CD4-positive, alpha-beta T cell treated with Interleukin-10 for 1 hour (primary cell): ENCODE measurements at places on chromosomes 16 and 17.

- DNase-seq = no peak
These were observed 161.5 kb downstream of the ZFHX3 start for GRCh38 chr16:72886346-72886974.

DNA sequence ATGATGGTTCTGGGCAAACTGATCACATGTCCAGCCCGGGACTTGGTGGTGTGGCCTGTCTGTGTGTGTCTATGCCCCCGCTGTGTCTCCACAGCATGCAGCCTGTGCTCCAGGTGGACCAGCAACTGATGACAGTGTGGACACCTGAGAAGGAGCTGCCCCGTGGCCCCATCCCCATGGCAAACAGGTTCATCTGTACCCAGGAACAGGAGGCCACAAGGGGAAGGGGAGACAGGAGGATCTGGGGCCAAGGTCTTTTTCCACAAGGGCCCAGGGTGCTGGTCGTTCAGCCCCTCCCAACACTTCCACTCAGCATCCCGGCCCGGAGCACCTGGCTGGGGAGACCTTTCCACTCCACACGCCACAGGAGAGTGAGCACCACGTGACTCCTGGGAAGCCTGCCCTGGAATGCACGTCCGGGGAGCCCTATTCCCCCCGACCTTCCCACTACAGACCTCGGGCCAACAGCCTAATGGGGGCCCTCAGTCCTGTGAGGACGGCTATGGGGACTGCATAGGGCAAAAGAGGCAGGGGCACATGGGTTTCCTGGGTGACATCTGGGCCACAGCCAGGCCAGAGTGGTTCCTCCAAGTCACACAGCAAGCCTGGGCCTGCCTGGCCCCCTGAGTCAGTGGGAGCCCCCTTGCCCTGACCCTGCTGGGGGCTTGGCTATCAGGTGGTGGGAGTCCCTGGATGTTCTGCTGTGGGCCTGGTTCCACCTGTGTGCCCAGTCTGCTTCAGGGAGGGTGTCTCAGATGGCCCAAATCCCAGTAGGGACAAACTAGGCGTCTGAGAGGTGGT is 20.8 kb upstream of the NXPH3 start:
- DNase-seq = no peak

DNA sequence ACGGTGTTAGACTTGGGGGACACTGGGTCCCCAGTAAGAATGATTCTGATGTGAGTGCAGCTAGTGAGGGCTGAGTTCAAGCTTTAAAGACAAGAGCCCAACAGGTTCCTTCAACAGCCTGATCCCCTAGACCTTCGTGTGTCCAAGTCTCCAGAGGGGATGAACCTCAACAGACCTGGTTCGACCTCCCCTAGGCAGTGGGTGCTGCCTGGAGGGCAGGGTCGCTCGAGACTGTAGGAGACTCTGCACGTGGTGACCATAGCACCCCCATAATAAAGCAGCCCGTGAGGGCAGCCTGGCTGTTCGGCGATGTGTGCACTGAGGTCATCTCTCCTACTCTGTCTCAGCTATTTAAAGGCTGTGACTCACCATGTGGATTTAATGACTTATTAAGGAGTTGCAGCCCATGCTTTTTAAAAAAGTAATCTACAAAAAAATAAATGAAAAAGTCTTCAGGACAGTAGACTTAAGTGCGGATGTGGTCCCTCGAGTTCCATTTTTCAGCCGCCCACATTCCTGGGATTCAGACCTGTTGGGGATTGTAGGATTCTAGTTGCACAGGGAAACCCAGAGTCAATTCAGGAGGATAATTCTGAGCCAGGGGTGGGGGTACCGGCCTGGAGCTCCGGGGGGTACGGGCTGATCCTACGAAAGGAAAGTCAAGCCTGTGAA is 23.4 kb upstream of the METRNL start:
- no peak for DNase-seq

DNA sequence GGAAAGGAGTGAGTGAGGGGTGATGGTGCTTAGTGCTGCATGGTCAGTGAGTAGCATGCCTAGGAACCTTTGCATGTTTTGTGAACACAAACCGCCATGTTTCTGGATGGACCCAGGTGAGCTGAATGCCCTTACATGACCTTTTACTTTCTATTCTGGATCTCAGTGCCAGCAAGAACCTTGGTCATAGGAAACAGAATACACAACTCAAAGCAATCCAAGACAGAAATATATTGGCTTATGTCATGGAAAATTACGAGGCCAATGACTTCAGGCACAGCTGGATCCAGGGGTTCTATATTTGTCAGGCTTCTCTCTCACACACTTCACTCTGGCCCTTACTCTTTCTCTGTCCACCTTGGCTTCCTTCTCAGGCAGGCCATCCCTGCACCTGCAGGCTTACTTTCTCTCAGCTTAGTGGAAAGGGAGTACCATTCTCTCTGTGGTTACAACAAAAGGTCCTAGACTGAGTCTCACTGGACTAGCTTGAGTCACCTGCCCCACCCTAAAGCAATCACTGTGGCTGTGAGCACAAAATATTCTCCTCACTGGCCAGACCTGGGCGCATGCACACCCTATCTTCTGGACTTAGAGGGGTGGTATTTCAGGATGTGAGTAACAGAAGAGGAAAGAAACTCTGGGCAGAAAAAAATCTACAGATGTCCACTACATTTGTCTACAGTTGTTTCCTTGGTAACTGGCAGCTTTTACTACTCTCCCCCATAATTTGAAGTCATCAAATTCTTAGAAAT is 20.4 kb upstream of the CPNE2 start:
- no peak for DNase-seq

DNA sequence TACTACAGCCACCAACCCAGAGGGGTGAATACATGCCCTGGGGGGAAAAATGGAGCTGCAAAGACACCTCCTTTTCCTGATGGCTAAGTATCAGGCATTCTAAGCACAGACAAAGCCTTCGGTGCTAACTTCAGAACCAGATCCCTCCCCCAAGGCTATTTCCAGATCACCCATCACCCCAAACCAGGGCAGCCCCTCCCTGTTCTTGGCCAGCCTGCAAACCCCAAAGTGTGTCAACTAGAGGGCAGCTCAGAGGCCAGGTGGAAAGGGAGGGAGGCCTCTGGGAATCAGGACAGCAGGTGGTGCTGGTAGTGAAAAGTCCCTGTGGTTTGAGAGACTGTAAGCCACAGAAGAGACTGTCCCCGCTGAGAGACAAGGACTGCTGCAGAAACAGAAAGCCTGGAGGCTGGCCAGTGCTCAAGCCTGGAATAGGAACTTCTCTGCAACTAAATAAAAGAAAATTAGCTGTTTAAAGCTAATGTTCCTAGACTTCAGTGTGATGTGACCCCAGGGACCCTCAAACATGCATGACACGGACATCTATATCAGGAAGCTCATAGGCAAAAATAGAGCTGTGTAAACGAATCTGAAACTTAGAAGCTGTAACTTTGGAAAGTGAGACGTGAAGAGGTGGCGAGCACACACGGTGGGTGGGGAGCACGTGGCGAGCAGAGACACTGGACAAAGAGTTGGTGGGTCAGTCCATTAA is 9.1 kb downstream of the TUBG1 start:
- no peak for DNase-seq

DNA sequence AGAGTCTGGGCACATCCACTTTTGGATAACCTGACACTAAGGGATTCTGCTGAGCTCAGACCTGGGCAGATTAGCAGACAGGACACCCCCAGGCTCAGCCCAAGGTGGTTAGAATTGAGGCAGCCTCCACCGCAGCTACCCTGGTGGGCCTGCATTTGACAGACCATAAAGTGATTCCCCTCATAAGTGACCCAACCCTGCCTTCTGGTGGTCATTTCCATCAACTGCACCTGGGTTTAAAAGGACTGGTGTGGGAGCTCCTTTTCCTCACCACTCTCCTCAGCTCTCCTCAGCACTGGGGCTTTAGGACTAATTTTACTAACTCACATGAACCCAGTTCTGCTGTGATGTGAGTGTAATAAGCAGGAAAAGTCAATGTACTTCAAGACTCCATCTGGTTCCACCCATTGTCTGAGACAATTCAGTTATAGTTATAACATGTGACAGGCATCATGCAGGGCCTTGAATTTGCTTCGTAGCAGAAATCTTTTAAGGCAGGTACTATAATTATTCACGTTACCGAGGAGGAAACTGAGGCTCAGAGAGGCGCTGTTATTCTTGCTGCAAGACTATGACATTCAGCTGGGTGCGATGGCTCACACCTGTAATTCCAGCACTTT is 42.5 kb downstream of the MYH3 start:
- DNase-seq = peak; percentile 11

GRCh38 chr17:78112518-78113471 is 15.8 kb downstream of the TMC6 start:
- DNase-seq = peak; percentile 80

DNA sequence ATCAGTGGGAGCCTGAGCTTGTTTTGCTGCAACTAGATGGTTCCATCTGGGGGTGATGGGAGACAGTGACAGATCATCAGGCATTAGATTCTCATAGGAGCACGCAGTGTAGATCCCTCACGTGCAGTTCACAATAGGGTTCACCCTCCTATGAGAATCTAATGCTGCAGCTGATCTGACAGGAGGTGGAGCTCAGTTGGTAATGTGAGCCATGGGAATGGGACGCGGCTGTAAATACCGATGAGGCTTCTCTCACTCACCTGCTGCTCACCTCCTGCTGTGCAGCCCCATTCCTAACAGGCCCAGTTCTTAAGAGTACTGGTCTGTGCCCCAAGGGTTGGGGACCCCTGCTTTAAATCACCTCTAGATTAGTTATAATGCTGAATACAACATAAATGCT is 137.5 kb upstream of the PLEKHM1 start:
- DNase-seq = no peak

- DNase-seq = peak; percentile 64
These were observed 219.2 kb downstream of the RBFOX3 start for GRCh38 chr17:79391376-79392233.

DNA sequence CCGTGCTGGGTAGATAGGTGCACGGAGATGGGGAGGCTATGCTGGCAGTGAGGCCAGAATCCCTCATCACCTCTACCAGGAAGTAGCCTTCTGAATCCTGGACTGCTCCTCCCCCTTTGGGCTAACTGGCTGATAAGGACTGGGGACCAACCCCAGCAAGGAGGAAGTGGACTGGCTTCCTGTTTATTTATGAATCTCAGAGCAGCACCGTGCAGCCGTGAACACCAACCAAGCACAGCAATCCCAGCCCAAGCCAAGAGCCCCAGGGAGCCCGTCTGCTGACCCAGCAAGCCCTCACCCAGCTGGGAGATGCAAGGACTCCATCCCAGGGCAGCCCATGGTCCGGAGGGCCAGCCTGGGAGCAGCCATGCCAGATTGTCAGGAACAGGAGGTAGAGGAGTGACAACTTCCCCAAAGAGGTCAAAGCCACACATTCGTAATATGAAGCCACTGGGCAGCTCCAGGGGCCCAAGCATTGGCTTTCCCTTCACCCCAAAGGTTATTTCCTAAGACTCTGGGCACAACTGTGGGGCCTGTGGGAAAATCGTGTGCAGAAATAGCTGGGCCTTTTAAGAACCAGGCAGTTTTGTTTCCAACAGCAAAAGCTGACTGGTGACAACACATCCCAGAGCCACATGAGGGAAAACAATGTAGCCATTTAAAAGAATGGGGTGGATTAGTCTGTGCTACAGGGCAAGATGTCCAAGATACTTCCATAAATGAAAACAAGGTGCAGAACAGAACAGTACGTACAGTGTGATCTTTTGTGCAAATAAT is 23.9 kb downstream of the PHB1 start:
- DNase-seq = peak; percentile 32

- no peak for DNase-seq
These were observed 113.6 kb downstream of the SNX29 start for GRCh38 chr16:12090151-12090530.

- no peak for DNase-seq
These were observed 69.8 kb downstream of the DYNLRB2 start for GRCh38 chr16:80610481-80611156.
